Left kidney (tissue), 8 donors: ENCODE measurements at places on chromosomes 2 and 18. TPM values are rescaled to one million over a fixed set of nuclear protein-coding genes. Genes with fewer than 3 reads are reported as not detected.

The KCNJ3 gene
- polyA plus RNA-seq: 8.6 TPM

The MITD1 gene
- 59.4 TPM for polyA plus RNA-seq

The NPPC gene
- polyA plus RNA-seq: 0.18 TPM

The UGT1A4 gene
- not detected for polyA plus RNA-seq

The PLEKHA3 gene
- polyA plus RNA-seq: 30.4 TPM

The SLC11A1 gene
- polyA plus RNA-seq: 0.58 TPM
